ENCODE measurements at places on chromosomes 3 and 15.

DNA sequence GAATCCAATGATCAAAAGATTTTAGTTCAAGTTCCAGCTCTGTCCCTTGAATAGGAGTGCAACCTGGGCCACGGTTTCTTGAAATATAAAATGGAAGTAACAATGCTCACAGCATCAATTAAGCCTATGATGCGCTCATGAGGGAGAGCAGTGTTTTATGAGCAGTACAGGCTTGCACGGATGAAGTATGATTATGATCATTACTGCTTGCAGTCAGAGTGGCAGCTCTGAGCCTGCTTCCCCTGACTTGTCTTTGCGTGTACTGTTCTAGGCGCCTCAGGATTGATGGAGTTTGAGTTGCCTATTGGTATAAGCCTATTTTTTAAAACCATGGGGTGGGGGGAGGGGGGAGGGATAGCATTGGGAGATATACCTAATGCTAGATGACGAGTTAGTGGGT lies 37.0 kb downstream of the ITGB5 start:
- no peak for DNase-seq

GRCh38 chr3:126888186-126888760 lies 94.6 kb upstream of the PLXNA1 start:
- DNase-seq: no peak

GRCh38 chr3:36258421-36258820 lies 121.9 kb upstream of the STAC start:
- DNase-seq: no peak

GRCh38 chr3:34155666-34156065 lies 357.2 kb downstream of the PDCD6IP start:
- DNase-seq: no peak

GRCh38 chr15:101502572-101503295 lies 13.2 kb upstream of the PCSK6 start:
- DNase-seq: no peak

- DNase-seq: no peak
Measured at GRCh38 chr3:126378341-126378751, 16.4 kb upstream of the CFAP100 start.

Measured in NCI-H226 (cell line).